NCI-H1105 (cell line): ENCODE measurements at places on chromosomes 5 and 9.

DNA sequence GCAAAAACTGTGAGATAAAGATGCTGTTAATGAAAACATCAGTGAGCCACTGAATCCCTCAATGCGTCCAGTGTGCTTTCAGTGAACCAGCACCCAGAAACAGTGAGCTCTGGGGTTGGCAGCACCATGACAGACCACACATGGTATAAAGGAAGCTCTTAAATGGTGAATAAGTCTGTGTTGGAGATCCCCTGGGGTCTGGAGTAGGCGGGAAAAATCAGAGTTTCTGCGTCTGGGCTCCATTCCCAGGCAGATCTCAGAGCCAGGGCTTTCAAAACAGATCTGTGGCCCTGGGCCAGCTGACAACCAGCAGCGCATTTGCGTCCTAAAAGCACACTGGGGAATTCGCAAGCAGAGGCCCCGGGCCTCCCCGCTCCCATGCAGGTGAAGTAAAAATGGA, 233.5 kb downstream of the FRMD3 start:
- peak; percentile 71 for DNase-seq

DNA sequence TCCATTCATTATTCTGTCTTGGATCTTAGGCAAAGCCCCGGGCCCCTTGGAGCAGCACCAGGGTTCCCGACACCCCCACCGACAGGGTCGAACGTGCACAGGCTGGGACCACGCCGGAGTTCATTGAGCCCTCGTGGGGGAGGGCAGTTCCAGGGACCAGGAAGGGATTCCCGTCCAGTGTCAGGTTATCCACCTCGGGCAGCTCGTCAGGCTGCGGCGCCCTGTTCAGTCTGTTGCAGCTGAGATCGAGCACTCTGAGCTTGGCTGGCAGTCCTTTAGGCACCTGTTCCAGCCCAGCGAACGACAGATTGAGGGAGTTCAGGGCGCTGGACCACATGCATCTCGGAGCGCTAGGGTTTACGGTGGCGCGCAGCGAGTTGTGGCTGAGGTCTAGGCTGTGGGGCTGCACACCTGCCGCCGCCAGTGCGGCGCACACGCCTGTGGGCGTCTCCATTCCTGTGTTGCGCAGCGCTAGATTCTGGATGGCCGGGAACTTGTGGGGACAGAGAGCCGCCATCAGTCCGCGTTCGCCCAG, 1.1 kb downstream of the CD14 start:
- DNase-seq = peak; percentile 53

DNA sequence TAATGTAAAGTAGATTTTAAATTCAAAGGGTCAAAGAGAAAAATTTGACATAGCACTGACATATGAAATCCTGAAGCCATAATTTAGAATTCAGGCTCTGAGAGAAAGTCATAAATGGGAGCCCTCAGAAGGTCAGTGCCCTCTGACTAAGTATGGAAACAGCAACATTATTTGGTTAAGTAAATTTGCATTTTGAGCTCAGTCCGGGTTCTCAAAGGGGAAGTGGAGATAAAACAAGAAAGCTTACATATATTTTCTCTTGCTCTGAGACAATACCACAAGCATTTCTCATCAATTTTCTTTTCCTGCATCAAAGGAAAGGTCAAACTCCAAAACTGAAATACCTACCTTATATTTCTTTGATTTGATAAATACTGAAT, 348.0 kb downstream of the SEMA5A start:
- no peak for DNase-seq

DNA sequence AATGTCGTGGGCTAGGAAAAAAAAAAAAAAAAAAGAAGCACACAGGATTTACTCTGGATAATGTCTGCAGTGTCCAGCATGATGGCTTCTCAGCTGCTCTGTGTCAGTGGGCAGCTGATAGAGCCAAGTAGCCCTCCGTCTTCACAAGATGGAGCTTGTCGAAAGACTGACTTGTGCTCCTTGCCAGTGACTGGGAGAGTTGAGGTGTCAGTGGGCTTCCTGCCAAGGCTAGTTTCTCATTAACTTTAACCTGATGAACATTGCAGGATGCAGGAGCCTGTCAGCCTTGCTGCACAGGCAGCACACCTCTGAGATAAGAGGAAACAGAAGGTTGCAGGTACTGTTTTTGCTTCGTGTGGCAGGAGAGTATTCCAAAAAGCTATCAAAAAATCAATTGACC, 171.4 kb upstream of the SGCD start:
- DNase-seq = peak; percentile 3

DNA sequence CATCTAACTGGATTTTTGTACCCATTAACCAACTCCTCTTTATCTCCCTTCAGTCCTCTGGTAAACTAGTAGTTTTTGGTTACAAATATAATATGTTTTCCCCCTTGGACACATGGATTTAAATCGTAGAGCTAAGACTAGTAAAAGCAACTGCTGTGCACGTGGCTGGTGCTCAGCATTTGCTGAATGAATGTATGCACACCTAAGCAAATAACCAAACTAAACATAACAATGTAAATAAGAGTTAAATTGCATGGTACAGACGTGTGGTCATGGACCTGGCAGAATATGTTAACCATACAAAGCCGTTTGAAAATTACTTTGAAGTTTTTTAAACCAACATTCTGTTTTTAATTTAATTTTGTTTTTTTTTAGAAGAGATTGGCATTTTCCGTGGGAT, 65.2 kb upstream of the FYB1 start:
- no peak for DNase-seq

DNA sequence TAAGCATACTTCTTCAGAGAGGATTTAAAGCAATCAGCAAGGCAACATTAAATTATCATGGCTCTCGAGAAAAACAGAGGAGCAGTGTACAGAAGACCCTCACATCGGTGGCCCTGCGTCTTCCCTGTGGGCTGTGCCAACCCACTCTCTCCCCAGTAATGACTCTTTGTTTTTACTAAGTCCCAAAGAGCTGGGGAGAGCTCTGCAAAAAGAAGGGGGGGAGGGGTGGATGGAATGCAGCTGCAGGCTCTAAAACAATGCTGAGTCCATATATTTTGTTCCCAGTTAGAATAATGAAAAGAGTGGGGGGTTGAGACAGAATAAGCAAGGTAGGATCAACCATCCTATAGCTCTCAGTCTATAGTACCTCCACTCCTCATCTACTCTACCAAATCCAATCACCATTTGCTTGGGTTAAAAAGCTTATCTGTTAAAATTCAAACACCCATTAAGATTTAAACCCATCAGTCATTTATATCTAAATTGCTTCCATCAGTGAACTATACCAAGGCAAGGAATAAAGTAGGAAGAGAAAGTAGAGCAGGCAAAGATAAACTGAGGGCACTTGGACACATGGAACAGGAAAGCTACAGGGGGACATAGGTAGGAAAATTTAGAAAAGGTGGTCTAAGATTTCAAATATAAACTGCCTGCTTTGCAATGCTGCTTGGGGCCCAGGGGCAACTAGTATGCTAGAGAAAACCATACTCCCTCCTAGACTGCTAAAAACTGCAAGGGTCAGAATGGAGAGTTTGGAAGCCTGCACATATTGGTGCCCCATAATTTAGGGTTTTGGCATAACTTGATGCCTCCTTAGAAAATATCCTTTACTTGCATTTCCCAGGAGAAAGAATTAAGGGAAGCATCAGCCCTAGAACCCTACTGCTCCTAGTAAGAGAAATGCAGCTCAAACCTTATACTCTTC, 20.6 kb downstream of the ELL2 start:
- no peak for DNase-seq

- no peak for DNase-seq
Observed at GRCh38 chr9:101585740-101586139, 9.0 kb downstream of the PPP3R2 start.

DNA sequence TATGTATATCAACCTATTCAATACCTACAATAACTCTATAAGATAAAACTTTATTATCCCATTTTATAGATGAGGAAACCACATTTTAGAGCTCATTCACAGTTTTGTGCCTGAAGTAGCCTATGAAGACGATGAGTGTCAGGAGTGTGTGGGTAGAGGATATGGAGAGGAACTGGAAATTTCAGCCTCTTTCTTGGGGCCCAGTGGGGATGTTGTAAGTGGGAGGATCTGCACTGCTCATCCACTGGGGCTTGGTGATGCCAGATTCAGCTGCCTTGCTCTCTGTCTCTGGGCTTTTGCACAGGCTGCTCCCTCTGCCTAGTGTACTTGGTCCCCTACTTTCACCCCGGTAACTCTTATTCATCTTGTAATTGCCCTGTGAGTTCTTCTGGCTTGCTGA, 194.7 kb downstream of the SREK1 start:
- no peak for DNase-seq

- DNase-seq = no peak
Observed at GRCh38 chr5:40240671-40241070, 439.0 kb upstream of the PTGER4 start.

- DNase-seq = no peak
Observed at GRCh38 chr5:123545506-123545905, 33.5 kb downstream of the CSNK1G3 start.

- no peak for DNase-seq
Observed at GRCh38 chr5:103203226-103203625, 55.3 kb upstream of the MACIR start.

DNA sequence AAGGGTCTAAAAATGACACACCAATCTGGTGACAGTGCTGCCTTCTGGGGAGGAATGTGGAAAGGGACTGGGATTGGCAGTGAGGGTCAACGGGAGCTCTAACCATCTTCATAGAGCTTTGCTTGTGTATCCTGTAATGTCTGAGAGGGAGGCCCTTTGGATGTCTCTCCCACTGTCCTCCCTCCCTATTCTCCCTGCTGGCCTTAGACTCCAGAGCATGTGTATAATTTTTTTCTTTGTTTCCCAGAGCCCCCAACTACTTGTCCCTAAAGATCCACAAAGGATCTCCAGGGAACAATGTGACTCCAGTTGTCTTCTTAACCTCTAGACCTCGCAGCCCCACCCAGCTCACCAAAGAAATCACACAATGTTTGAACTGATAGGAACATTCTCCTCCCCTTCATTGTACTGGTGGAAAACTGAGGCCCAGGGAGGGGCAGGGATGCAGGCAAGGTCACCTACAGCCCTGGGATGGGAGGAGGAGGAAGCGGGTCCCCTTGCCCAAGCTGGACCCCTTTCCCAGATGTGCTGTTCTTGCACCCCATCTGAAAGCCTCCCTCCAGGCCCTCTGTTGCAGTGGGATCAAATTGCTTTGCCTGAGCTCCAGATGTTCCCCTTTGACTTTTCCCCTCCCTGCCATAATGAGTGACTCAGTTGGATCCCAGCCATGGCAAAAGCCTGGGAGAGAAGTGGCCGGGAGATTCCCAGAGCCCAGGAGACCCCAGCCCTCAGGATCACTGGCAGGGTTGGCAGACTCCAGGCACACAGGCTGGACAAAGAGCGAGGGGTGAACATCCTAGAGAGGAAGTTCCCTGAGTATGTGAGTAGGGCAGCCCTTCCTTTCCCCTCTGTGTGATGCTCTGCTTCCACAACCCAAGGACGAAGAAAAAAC, 21.8 kb downstream of the SPARC start:
- no peak for DNase-seq

- no peak for DNase-seq
Observed at GRCh38 chr5:33843579-33843978, 48.2 kb downstream of the ADAMTS12 start.

- DNase-seq = no peak
Observed at GRCh38 chr5:81842795-81843398, 92.0 kb upstream of the SSBP2 start.
